ENCODE measurements at places on chromosomes 1 and 21. TPM values are rescaled to one million over a fixed set of nuclear protein-coding genes. Genes with fewer than 3 reads are reported as not detected.
A peak's percentile ranks its signal among the peaks of the same experiment; 100 is the strongest.

- DNase-seq: peak; percentile 43
- H3K27me3 ChIP-seq: no peaks in the 10 kb centered on the region
- H3K4me3 ChIP-seq: peak overlapping the region; percentile 6
- peak overlapping the region; percentile 21 for H3K27ac ChIP-seq
- H3K4me1 ChIP-seq: peaks cover 15% of the 10 kb centered on the region
- no peaks in the 10 kb centered on the region for H3K36me3 ChIP-seq
Observed at GRCh38 chr1:99820546-99820945, 29.6 kb upstream of the AGL start.

LCE1E gene
- total RNA-seq: not detected

- H3K27me3 ChIP-seq: peaks cover 31% of the 10 kb centered on the region
- H3K4me3 ChIP-seq: no peak overlapping the region
- H3K27ac ChIP-seq: no peak overlapping the region
- no peaks in the 10 kb centered on the region for H3K4me1 ChIP-seq
- H3K36me3 ChIP-seq: no peaks in the 10 kb centered on the region
- DNase-seq: no peak
Observed at GRCh38 chr21:32979598-32980268, 46.0 kb upstream of the OLIG2 start.

DNA sequence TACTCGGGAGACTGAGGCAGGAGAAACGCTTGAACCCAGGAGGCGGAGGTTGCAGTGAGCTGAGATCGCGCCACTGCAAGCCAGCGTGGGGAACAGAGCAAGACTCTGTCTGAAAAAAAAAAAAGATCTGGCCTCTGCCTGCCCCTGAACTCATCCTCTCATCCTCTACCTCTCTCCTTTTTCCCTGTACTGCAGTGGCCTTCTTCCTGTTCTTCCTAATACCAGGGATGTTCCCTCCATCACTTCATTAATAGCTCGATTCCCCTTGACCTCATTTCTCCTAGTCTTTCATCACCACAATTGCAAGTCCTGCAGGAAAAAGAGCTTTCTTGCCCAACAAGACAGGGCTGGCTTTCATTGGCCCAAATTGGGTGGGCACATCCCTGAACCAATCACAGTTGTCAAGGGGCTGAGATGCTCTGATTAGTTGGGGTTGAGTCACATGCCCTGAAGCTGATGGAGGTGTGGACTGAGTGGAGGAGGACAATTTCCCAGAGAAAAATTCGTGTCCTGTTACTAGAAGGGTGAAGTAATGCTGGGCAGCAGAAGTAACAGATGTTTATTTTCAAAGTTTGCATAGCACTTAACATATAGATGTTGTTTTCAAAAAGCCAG, 86.8 kb upstream of the PUM1 start:
- H3K36me3 ChIP-seq: no peaks in the 10 kb centered on the region
- no peak for DNase-seq
- no peaks in the 10 kb centered on the region for H3K4me1 ChIP-seq
- no peak overlapping the region for H3K27ac ChIP-seq
- no peaks in the 10 kb centered on the region for H3K27me3 ChIP-seq
- H3K4me3 ChIP-seq: no peak overlapping the region

DNA sequence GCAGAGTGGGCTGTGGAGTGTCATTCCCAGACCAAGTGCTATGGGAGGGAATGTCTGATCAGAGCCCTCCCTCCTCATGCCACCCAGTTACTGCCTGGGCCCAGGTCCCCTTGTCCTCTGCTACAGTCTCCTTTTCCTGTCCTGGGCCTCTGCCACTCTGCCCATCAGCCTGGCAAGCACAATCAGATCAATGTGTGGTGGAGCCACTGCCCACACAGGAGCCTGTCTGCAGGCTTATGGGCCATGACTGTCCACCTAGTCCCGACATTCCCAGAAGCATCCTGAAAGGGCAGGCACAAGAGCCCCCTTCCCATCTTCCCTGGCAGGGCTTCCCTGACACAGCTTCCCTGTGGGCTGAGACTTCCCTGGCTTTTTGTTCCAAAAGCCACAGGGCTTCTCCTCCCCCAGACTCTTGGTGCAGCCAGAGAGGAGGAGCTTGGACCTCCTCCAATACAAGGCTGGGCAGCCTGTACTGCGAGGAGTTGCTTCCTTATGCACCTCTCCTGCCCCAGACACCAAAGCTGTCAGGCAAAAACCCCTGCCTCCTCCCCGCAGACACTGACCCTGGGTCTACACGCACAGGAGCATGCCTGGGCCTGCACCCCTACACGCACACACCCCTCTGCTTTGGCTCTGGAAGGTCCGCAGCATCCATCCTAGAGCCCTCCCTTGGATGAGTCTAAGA, 29.2 kb upstream of the CNTN2 start:
- H3K27me3 ChIP-seq: no peaks in the 10 kb centered on the region
- no peak for DNase-seq
- no peak overlapping the region for H3K27ac ChIP-seq
- H3K4me3 ChIP-seq: no peak overlapping the region
- no peaks in the 10 kb centered on the region for H3K36me3 ChIP-seq

DNA sequence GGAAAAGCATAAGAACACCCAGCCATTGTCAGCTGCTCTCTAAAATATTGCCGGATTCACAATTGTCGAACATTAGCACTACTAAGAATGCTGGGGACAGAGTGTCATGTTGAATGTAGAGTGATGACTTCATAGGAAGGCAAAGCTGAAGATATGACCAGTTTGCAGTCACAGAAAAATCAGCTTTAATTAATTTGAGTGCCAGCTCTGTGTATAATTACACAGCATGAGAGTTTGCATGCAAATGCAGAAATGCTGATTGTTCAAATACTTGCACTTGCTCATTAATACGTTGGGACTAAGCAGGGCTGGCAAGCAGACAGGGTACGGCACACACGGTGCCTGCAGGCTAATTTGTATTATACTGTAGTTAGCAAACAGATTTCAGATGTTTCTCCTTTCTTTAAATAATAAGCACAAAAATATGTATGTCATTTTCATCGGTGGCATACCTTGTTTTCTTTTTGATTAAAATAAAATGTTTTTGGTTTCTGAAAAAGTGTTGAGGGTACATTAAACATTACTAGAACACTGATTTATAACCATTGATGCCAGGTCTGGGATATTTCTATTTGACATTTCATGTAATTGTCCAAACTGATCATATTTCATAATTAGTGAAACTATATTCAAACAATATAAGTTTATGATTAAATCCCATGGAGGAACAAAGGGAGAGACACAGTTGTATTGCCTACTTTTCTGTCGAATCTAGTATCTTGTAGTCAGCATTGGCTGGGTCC, 99.8 kb upstream of the ADGRL2 start:
- H3K27ac ChIP-seq: no peak overlapping the region
- no peak overlapping the region for H3K4me3 ChIP-seq
- H3K27me3 ChIP-seq: no peaks in the 10 kb centered on the region
- H3K4me1 ChIP-seq: no peaks in the 10 kb centered on the region
- no peak for DNase-seq
- no peaks in the 10 kb centered on the region for H3K36me3 ChIP-seq

DNA sequence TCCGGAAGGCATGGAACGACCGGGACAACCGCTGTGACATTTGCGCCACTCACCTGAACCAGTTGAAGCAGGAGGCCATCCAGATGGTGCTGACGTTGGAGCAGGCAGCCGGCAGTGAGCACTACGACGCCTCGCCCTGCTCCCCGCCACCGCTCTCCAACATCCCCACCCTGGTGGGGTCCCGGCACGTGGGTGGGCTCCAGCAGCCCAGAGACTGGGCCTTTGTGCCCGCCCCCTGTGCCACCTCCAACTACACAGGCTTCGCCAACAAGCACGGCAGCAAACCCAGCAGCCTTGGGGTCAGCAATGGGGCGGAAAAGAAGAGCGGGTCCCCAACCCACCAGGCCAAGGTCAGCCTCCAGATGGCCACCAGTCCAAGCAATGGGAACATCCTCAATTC, 212.1 kb downstream of the KIF26B start:
- H3K27ac ChIP-seq: no peak overlapping the region
- no peaks in the 10 kb centered on the region for H3K36me3 ChIP-seq
- H3K4me1 ChIP-seq: peaks cover 4% of the 10 kb centered on the region
- peaks cover 14% of the 10 kb centered on the region for H3K27me3 ChIP-seq

DNA sequence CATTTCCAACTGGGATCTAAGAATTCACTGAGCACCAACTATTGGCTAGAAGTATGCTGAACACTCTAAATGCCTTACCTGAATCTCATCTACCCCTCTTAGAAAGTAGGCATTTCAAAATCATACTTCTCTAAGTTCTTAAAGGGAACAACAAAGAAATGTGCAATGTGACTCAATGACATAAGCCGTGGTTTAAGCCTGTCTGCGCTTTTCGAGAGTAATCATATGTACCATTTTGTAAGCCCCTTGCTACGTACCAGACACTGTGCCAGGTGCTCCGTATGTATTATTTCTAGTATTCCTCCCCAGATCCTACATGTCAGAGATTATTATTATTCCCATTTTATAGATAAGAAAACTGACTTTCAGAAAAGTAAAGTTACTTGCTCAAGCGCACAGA, 454.2 kb downstream of the SETD4 start:
- H3K4me3 ChIP-seq: no peak overlapping the region
- H3K36me3 ChIP-seq: no peaks in the 10 kb centered on the region
- no peaks in the 10 kb centered on the region for H3K4me1 ChIP-seq
- no peak for DNase-seq
- H3K27me3 ChIP-seq: no peaks in the 10 kb centered on the region

Measured in activated T-cell treated with anti-CD3 and anti-CD28 coated beads, Interleukin-2, amount 50 U/mL, for 72 hours (primary cell).